T-helper 17 cell (primary cell): ENCODE measurements at places on chromosomes 2 and 18.

GRCh38 chr2:95346231-95346737, 49.1 kb downstream of the KCNIP3 start:
- H3K4me1 ChIP-seq, result no peaks in the 10 kb centered on the region
- peaks cover 4% of the 10 kb centered on the region for H3K36me3 ChIP-seq
- peaks cover 51% of the 10 kb centered on the region for H3K27me3 ChIP-seq
- no peak overlapping the region for H3K27ac ChIP-seq
- DNase-seq, result no peak

DNA sequence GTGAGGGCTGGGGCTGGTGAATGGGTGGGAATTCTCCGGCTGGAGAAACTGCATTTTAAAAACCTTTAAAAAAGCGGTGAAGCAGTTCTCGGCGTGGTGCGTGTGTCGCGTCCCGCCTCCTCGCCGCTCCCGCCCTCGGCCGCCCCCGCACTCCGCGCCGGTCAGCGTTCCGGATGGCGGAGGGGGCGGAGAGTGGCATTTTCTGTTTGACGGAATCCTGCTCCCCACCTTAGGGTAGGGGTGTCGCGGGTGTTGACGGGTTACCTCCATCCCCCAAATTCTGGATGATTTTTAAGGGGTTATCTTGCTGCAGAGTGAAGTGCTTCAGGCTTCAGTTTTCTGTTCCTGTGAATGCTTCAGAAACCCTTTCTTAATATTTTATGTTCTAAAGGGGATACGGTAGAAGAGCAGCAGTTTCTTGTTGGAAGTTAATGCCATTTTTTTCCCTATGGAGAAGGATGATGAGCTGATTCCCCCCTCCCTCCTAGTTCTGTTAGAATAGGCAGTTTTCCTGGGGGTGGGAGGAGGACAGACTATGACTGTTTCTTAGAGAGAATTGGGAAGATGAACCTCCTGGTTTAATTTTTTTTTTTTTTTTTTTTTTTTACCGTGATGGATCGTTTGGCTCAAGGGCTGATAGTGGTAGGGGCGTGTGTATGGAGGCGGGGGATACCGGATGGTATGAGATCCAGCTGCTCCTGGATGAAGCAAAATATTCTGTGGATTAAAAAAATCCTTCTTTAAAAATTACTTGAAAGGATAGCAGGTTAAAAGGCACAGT, 756 bp downstream of the ABI2 start:
- peak overlapping the region; percentile 93 for H3K27ac ChIP-seq
- H3K4me1 ChIP-seq, result peaks cover 23% of the 10 kb centered on the region
- DNase-seq, result peak; percentile 16
- peak overlapping the region; percentile 100 for H3K4me3 ChIP-seq
- H3K27me3 ChIP-seq, result no peaks in the 10 kb centered on the region
- H3K36me3 ChIP-seq, result peaks cover 3% of the 10 kb centered on the region

GRCh38 chr2:240820607-240821428, 799 bp upstream of the KIF1A start:
- H3K4me3 ChIP-seq, result peak overlapping the region; percentile 85
- H3K27me3 ChIP-seq, result peaks cover 66% of the 10 kb centered on the region
- peaks cover 4% of the 10 kb centered on the region for H3K36me3 ChIP-seq

GRCh38 chr2:180442860-180443644, 436.0 kb upstream of the CWC22 start:
- DNase-seq, result no peak
- no peaks in the 10 kb centered on the region for H3K36me3 ChIP-seq
- H3K4me1 ChIP-seq, result no peaks in the 10 kb centered on the region
- no peaks in the 10 kb centered on the region for H3K27me3 ChIP-seq
- no peak overlapping the region for H3K27ac ChIP-seq

DNA sequence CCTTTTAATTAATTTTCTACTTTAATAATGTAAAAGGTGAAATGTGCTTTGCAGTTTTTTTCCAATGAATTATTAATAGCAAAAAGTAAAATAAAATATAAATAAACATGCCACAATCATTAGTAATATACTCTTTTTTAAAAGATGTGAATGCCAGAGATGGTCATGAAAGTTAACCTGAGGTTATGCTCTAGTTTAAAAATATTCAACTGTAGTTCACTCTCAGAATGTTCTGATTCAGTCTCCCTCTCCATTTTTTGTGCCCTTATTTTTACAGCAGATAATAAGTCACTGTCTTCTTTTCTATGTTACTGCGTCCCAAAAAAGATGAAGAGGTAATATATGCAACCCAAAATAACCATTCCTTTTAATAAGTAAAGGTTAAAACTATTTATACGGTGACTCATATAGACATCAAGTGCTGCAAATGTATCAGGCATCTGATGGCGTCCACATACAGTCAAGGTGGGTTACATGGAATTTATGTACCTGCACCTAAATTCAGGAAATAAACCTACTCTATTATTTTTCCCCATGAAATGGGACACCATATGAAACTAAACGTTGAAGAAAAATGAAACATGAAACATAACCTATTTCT, 153.6 kb upstream of the ZNF804A start:
- H3K36me3 ChIP-seq, result no peaks in the 10 kb centered on the region
- H3K27ac ChIP-seq, result no peak overlapping the region
- no peaks in the 10 kb centered on the region for H3K4me1 ChIP-seq
- no peak for DNase-seq

- no peaks in the 10 kb centered on the region for H3K4me1 ChIP-seq
- H3K27ac ChIP-seq, result no peak overlapping the region
- H3K4me3 ChIP-seq, result no peak overlapping the region
- no peak for DNase-seq
These were observed 440.7 kb downstream of the CMPK2 start for GRCh38 chr2:6425032-6425431.
